Activated CD4-positive, alpha-beta memory T cell treated with anti-CD3 and anti-CD28 coated beads, Interleukin-2, amount 10 ng/mL, durations not matched to agents 7 days and 5 days (primary cell): ENCODE measurements at places on chromosomes 2 and 18. TPM values are rescaled to one million over a fixed set of nuclear protein-coding genes. Genes with fewer than 3 reads are reported as not detected.

DNA sequence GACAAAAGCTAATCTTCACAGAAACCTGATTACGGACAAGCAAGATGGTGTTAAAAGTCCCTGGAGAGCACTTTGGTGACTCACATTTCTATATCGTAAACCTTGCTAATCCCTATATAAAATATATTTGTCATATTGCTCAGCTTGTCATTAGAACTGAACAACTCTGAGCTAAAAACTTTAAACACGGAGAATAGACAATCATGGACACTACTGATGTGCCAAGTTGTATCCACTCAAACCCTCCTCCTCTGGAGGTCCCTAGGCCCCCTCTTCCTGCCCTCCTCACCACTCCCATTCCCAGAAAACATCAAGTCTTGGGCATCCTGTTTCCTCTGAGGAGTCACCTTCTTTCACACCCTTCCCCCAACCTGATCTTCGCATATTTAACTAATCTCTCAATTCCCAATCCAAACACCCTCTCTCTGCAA lies 138.7 kb upstream of the PID1 start:
- DNase-seq, result no peak
- H3K27ac ChIP-seq, result no peak overlapping the region
- H3K4me1 ChIP-seq, result no peaks in the 10 kb centered on the region
- no peaks in the 10 kb centered on the region for H3K36me3 ChIP-seq

The EN1 gene
- total RNA-seq, result not detected

The RIT2 gene
- not detected for total RNA-seq

DNA sequence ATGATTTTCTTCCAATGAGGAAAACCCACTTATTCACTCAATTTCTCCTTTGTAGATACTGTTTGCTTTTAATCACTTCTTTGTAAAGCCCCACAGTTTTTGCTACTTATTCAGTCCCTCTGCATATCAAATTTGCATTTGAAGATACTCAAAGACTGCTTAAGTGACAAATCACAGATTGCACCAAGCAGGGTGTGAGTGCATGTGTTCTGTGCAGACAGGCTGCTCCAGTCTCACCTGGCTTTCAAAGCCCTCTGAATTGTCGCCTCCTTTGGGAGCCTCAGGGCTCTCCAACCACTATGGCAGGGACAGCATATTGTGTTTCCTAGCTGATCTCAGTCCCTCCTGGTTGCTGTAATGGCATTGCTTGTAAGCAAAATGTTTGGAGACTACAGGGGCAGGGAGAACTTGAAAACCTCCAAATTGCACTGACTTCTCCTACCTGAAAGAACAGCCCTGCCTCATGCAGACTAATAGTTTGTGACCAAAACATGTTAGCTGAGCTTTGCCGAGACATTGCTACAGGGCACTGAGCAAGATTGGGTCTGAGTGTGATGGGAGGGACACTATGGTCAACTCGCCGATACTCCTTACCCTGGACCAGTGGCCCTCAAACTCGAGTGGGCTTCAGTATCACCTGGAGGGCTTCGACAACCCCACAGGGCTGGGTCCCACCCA lies 96.8 kb downstream of the POLE4 start:
- H3K27me3 ChIP-seq, result no peaks in the 10 kb centered on the region
- H3K4me1 ChIP-seq, result peaks cover 42% of the 10 kb centered on the region
- H3K27ac ChIP-seq, result no peak overlapping the region
- H3K4me3 ChIP-seq, result no peak overlapping the region
- DNase-seq, result no peak
